ENCODE measurements at places on chromosomes 6 and 20.

- no peak overlapping the region for H3K4me3 ChIP-seq
- no peaks in the 10 kb centered on the region for H3K36me3 ChIP-seq
- H3K4me1 ChIP-seq, result no peaks in the 10 kb centered on the region
- no peak for DNase-seq
- no peaks in the 10 kb centered on the region for H3K27me3 ChIP-seq
- H3K27ac ChIP-seq, result no peak overlapping the region
Observed at GRCh38 chr6:85049282-85049681, 284.9 kb upstream of the TBX18 start.

- peaks cover 86% of the 10 kb centered on the region for H3K27me3 ChIP-seq
- H3K36me3 ChIP-seq, result no peaks in the 10 kb centered on the region
- DNase-seq, result no peak
- H3K4me3 ChIP-seq, result no peak overlapping the region
Observed at GRCh38 chr6:149984773-149985172, 21.0 kb downstream of the ULBP1 start.

- no peak overlapping the region for H3K27ac ChIP-seq
- no peaks in the 10 kb centered on the region for H3K4me1 ChIP-seq
- DNase-seq, result no peak
- H3K4me3 ChIP-seq, result no peak overlapping the region
- H3K36me3 ChIP-seq, result no peaks in the 10 kb centered on the region
Observed at GRCh38 chr6:165167861-165168260, 141.5 kb downstream of the C6orf118 start.

DNA sequence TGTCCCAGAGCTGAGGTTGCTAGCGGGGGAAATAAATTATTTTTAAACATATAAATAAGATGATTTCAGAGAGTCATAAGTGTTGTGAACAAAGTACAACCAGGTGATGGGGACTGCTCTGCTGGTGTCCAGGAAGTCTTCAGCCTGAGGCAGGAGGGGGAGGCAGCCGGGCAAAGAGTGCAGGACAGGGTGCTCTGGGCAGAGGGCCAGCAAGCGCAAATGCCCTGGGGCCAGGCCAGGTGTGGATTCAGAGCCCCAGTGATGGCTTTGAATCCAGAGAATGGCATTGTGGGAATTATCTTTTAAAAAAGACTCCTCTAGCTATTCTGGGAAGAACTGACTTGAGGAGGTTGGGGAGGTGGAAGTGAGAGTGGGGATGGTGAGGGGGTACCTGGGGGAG lies 1.6 kb downstream of the CLPSL1 start:
- H3K27me3 ChIP-seq, result peaks cover 39% of the 10 kb centered on the region
- DNase-seq, result no peak
- H3K36me3 ChIP-seq, result no peaks in the 10 kb centered on the region
- no peak overlapping the region for H3K27ac ChIP-seq
- no peaks in the 10 kb centered on the region for H3K4me1 ChIP-seq

GRCh38 chr20:5787796-5788165 lies 37.6 kb downstream of the SHLD1 start:
- H3K27ac ChIP-seq, result no peak overlapping the region
- no peaks in the 10 kb centered on the region for H3K36me3 ChIP-seq
- H3K4me1 ChIP-seq, result peaks cover 16% of the 10 kb centered on the region

- H3K27ac ChIP-seq, result no peak overlapping the region
- H3K36me3 ChIP-seq, result no peaks in the 10 kb centered on the region
- DNase-seq, result no peak
Observed at GRCh38 chr6:54204921-54205591, 93.8 kb downstream of the MLIP start.

DNA sequence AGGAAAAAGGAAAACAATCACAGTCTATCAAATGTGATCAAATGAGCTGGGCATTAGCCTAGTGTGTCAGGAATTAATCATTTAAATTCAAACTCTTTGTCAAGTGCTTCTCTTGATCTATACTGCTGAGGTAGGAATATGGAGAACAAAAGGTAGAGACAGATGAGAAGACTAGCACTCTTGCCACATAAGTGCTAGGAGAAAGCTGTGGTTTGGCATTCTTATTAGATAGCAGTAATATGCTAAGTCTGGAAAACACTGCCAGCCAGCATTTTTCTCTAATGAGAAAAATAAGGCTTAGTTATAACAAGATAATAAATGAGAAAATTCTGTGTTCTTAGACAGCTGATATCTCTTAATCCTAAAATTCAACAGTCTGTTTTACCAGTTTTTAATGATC lies 38.9 kb downstream of the ORC3 start:
- H3K4me1 ChIP-seq, result no peaks in the 10 kb centered on the region
- no peak overlapping the region for H3K27ac ChIP-seq
- no peak for DNase-seq
- H3K27me3 ChIP-seq, result no peaks in the 10 kb centered on the region
- no peak overlapping the region for H3K4me3 ChIP-seq
- H3K36me3 ChIP-seq, result peaks cover 14% of the 10 kb centered on the region

GRCh38 chr6:142916881-142917280 lies 28.1 kb downstream of the HIVEP2 start:
- H3K27me3 ChIP-seq, result no peaks in the 10 kb centered on the region
- no peaks in the 10 kb centered on the region for H3K36me3 ChIP-seq
- H3K27ac ChIP-seq, result no peak overlapping the region
- H3K4me3 ChIP-seq, result no peak overlapping the region
- no peak for DNase-seq

DNA sequence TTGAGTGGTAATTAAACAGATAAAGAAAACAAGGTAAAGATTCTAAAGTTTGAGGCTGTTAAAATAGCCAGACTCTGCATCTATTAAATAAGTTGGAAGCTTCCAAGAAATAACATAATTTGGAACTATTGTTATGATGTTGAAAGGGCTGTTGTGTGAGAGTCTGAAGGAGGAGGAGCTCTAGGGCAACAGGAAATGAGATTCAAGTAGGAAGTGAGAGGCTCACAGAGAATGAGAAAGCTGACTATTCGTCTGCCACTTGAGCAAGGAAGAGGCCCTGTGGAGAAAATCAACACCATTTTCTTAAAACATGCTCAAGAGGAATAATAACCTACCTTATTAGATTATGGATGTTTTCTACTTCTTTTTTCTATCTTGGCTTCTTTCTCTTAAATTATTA lies 185.2 kb downstream of the SLC24A3 start:
- no peak for DNase-seq
- H3K4me3 ChIP-seq, result no peak overlapping the region
- no peaks in the 10 kb centered on the region for H3K4me1 ChIP-seq
- H3K27ac ChIP-seq, result no peak overlapping the region
- no peaks in the 10 kb centered on the region for H3K27me3 ChIP-seq
- H3K36me3 ChIP-seq, result no peaks in the 10 kb centered on the region

DNA sequence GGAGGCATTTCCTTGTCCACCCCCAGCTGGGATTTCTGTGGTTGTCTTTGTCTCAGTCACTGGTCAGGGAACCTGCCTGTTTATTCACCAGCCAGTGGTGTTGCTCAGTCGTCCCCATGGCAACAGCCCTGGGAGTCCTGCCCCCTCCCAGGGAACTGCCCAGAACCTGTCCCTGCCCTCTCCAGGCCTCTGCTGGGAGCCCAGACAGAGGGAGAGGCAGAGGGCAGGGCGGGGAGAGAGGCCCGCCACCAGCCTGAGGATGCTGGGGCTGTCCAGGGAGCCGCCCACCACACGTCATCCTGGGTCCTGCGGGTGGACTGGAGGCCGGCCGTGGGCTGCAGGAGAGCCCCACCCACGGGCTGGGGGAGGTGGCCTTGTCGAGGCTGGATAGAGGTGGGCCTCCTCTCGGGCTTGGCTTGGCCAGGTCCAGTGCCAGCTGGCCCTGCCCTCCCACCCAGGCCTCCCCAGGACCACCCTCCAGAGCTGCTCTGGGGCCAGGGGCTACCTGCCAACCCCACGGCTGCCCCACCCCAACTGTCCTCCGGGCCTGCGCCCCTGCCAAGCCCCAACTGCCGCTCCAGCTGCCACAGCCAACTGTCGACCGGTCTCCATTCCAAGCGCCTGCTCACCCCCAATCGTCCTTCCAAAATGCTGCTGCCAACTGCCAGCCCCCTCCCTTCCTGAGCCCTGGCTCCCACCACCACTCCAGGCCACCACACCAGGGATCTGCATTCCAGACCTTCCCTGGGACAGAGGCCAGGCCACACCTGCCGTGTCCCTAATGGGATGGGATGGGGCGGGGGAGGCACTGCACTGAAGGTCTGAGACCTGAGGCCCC lies 4.2 kb upstream of the ZBTB46 start:
- peaks cover 9% of the 10 kb centered on the region for H3K27me3 ChIP-seq
- H3K36me3 ChIP-seq, result no peaks in the 10 kb centered on the region
- H3K27ac ChIP-seq, result peak overlapping the region; percentile 36

GRCh38 chr6:26173836-26174145 lies 86.6 kb downstream of the HFE start:
- H3K36me3 ChIP-seq, result no peaks in the 10 kb centered on the region
- no peaks in the 10 kb centered on the region for H3K27me3 ChIP-seq
- H3K4me3 ChIP-seq, result no peak overlapping the region
- H3K4me1 ChIP-seq, result no peaks in the 10 kb centered on the region
- H3K27ac ChIP-seq, result peak overlapping the region; percentile 98

- no peak overlapping the region for H3K4me3 ChIP-seq
- H3K4me1 ChIP-seq, result peaks cover 7% of the 10 kb centered on the region
- H3K36me3 ChIP-seq, result no peaks in the 10 kb centered on the region
- DNase-seq, result no peak
- H3K27me3 ChIP-seq, result no peaks in the 10 kb centered on the region
Observed at GRCh38 chr6:16944596-16944995, 157.3 kb upstream of the STMND1 start.

GRCh38 chr6:26613689-26614683 lies 17.2 kb downstream of the ABT1 start:
- H3K36me3 ChIP-seq, result no peaks in the 10 kb centered on the region
- H3K27ac ChIP-seq, result no peak overlapping the region
- peak overlapping the region; percentile 14 for H3K4me3 ChIP-seq
- peaks cover 14% of the 10 kb centered on the region for H3K4me1 ChIP-seq

DNA sequence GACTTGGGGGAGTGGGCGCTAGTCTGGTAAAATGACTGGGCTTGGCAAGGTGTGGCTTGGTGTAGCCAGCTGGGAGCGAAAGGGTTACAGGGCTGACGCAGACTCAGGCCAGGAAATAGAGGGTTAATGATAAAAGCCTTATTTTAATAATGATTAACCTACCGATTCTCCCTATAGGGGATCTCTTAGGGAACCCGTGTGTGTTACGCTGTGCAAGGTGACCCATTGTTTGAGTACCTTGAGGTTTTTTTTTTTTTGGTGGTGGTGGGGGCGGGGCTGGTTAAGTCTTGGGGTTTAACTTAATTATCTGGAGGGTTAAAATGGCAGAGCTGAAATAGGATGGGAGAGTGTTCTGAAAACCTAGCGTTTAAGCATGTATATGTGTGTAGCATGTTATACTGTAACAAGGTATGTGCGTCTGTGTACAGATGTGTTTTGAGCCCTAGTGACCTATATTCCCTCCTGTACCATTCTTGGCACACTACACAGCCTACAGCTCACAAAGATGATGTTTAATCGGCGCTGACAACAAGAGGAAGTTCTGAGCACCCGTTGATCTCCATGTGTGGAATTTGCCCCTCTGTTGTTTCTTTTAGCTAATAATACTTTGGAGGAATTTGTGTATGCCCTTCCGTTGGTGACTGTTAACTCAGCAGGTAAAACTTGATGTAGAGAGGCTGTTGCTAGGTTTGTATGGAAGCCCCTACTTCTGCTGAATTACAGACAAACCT lies 1.3 kb downstream of the CARMIL1 start:
- H3K4me3 ChIP-seq, result peak overlapping the region; percentile 91
- DNase-seq, result no peak
- H3K27me3 ChIP-seq, result no peaks in the 10 kb centered on the region

- H3K4me3 ChIP-seq, result no peak overlapping the region
- H3K27ac ChIP-seq, result peak overlapping the region; percentile 76
- H3K27me3 ChIP-seq, result no peaks in the 10 kb centered on the region
- no peak for DNase-seq
- peaks cover 16% of the 10 kb centered on the region for H3K4me1 ChIP-seq
Observed at GRCh38 chr20:20089018-20089417, 36.7 kb downstream of the CFAP61 start.

- no peaks in the 10 kb centered on the region for H3K4me1 ChIP-seq
- H3K27ac ChIP-seq, result no peak overlapping the region
- no peaks in the 10 kb centered on the region for H3K27me3 ChIP-seq
- H3K4me3 ChIP-seq, result no peak overlapping the region
- no peaks in the 10 kb centered on the region for H3K36me3 ChIP-seq
Observed at GRCh38 chr20:54176610-54177009, 2.8 kb upstream of the CYP24A1 start.

DNA sequence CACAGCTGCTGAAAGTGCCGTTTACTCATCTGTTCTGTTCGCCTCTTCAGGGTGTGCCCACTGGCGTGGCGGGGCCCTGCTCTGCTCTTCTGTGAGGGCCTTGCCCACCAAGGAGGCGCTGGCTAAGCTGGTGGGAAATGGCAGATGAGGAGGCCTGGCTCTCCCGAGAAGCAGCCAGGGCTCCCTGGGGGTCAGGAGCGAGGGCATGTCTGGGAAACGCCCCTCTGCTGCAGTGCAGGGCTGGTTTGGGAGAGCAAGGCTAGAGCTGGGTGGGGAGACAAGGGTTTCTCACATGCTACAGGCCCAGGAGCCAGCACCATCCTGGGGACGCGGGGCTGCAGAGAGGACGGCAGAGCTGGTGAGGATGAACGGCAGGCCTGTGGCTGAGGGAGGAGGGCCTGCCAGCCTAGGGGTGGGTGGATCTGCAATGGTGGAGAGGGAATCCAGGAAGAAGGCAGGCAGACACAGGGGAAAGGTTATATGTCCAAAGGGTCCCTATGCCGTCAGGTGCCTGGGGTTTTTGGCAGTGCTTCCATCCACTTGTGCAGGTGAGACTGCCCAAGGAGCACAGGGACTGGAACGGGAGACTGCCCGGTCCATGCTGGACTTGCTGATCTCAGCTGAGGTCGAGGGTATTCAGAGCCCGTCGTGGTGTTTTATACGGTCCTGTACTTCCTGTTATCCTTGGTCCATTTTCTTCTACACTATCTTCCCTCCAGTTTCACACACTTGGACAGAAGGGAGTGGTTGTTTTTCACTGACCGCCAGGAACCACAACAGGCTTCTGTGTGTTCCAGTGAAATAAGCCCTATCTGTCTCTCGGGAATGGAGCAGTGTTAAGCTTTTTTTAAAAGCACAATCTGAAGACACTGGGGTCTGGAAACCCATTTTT lies 119.2 kb downstream of the SYCP2 start:
- peaks cover 2% of the 10 kb centered on the region for H3K27me3 ChIP-seq
- no peak overlapping the region for H3K4me3 ChIP-seq
- no peaks in the 10 kb centered on the region for H3K4me1 ChIP-seq
- no peak overlapping the region for H3K27ac ChIP-seq

All from tibial artery (tissue), 4 donors.